ENCODE measurements at places on chromosomes 5 and 9. TPM values are rescaled to one million over a fixed set of nuclear protein-coding genes. Genes with fewer than 3 reads are reported as not detected.

GRCh38 chr9:138123086-138123485 lies 245.5 kb downstream of the CACNA1B start:
- DNase-seq = no peak

Gene C5orf46
- not detected for polyA plus RNA-seq

GRCh38 chr5:27701931-27702903 lies 663.8 kb upstream of the CDH9 start:
- peak; percentile 14 for DNase-seq

DNA sequence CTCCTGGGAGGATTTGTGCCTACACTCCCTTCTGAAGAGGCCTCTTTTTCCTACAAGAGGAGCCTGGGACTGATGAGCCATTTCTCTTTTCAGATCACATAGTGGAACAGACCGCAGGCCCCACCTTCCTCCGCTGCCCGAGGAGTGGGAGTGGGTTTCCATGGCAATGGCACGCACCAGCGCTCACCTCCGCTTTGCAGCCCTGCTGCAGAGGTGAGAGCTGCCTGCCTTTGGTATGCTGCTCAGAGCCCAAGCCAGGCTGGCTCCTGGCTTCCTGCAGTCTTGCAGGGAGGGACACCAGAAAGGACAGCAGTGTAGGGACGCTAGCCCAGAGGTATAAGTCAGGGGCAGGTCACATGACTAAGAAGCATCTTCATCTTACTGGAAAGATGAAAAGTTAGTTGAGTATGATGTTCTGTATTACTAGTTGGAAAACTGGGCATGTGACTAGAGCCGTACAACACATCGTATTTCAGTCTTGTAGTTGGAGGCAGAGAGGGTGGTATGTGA lies 12.4 kb downstream of the PTTG1 start:
- DNase-seq = no peak

DNA sequence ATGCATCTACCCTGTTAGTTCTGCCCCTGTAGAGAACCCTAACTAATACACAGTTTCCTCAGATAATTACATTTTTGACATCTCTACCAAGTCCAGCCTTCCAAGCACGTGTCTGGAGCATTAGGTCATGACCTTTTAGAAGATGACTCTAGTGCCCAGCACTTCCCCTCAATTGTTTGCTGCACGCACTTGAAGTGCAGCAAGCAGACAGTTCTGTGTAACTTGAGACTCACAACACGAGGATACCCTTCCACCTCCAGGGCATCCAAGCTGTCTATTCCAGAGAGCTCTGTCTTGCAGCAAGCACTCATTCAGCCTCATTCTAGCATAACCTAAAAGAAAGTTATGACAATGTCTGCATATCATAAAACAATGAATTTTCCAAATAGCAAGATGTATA lies 1410.5 kb upstream of the CDH18 start:
- peak; percentile 35 for DNase-seq

DNA sequence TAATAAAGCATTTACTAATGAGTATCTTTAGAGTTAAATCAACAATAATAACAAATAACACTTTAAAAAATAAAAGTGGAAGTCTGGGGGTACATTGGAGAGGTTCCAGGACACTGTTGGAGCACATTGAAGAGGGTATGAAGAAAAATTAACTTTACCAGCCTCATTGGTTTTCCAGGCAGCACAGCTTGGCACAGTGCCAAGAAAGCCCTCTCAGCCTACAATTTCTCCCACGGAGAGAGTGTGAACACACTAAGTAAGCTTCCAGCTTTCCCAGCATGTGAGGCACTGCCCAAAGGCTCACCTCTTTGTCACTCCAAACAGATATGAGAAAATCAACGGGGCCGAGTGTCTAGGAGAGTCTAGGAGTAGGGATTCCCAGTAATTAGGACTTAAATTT lies 1912.8 kb upstream of the NUDT12 start:
- DNase-seq = no peak
